T-cell (primary cell): ENCODE measurements at places on chromosomes 5 and 9.

GRCh38 chr5:134255418-134256150 lies 29.7 kb upstream of the PPP2CA start:
- no peak for DNase-seq

DNA sequence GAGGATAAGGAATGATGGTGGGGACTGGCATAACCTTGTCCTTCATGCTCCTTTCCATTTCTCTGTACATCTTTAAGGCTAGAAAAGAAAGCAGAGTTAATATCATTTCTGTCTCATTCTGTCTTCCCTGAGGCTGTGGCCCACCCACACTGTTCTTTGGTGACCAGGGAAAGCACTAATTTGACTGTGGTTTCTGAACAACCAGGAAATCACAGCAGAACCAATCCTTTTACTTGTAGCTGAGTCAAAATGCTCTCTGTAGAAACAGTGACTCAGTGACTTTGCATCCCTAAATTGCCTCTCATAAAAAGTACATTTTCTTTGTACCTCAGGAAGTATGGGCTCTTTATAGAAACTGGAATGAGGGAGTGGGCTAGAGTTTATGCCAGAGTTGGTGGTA lies 28.1 kb downstream of the IL33 start:
- no peak for DNase-seq

GRCh38 chr9:88706193-88707113 lies 171.5 kb downstream of the NXNL2 start:
- DNase-seq = no peak

GRCh38 chr9:84860249-84861115 lies 191.0 kb downstream of the NTRK2 start:
- DNase-seq = no peak

DNA sequence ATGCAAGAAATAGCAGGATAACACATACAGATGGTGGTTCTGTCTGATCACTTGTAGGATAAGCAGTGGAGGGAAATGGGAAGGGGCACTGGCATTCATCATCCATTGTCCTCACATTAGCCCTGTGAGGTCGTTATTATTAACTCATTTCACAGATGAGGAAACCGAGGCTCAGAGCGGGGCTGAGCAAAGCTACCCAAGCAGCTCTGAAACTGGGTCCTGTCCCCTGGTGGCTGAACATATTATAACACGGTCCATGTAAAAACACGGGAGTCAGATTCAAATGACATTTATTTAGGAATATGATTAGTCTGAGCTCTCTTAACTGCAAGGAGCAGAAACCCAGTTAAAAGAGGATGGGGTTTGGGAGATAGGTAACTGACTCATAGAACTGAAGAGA lies 43.1 kb downstream of the HRH2 start:
- no peak for DNase-seq

- no peak for DNase-seq
These were observed 7.7 kb downstream of the RABL6 start for GRCh38 chr9:136815422-136815782.

- no peak for DNase-seq
These were observed 6.8 kb upstream of the DIPK1B start for GRCh38 chr9:136705564-136705963.

DNA sequence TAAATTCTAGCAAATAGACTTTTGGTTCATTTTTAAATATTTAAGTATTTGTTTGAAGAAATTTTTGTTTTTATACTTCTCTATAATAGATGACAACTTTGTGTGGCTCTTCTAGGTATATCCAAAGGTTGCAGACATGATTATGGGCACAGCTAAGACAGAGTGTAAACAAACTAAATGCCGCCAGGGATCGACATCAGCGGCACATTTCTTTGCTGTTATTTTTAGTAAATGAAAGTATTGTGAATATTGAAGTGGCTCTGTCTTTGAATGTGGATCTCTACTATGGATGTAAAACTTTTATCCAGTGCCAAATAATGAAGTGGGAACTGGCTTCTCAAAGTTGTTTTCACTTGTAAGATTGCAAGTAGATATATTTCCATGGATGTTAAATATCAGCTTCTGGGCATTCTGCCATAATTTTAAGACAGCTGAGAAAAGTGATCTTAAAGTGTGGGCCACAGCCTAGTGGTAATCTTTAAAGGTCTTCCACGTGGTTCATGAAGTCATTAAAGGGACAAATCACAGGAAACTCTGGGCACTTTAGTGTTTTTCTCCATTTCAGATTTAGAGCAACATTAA lies 589.9 kb downstream of the ZNF608 start:
- DNase-seq = no peak

GRCh38 chr9:138024131-138024530 lies 146.5 kb downstream of the CACNA1B start:
- no peak for DNase-seq

- no peak for DNase-seq
These were observed 159.8 kb upstream of the PHYKPL start for GRCh38 chr5:178392386-178392785.

DNA sequence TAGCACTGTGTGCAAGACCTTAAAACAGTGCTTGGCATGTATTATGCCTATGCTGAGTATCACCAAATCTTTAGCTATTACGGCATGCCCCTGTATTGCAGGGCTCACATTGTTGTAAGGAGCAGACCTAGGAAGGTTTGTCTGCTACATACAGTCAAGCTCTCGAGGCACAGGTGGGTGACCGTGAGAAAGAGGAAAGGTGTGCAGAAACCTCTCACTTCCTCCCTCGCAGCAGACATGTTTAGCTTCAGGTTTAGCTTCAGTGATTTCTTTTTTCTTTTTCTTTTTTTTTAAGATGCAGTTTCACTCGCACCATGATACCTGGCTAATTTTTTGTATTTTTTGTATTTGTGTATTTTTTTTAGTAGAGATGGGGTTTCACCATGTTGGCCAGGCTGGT lies 275.8 kb upstream of the RIOK2 start:
- DNase-seq = no peak

- DNase-seq = no peak
These were observed 40.2 kb upstream of the EGFL7 start for GRCh38 chr9:136622538-136622948.

DNA sequence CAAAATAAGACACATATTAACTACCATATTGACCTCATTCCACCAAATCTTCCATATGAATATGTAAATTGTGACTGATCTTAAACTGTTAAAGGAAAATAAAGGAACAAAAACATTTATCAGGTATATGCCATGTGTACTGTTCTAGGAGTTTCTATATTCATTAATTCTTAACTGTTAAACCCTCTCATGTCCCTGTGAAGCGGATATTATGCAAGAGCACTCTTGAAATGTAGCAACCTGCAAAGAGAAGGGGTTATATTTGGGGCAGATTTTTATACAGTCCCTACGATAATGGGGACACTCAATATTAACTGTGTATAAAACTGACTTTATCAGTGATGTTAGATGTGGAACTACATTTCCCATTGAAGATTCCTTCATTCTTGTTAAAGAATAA lies 184.9 kb upstream of the OR13F1 start:
- DNase-seq = no peak

- DNase-seq = no peak
These were observed 603.7 kb downstream of the RAB3C start for GRCh38 chr5:59186623-59187022.

GRCh38 chr5:109691996-109692395 lies 2.3 kb downstream of the MAN2A1 start:
- no peak for DNase-seq

DNA sequence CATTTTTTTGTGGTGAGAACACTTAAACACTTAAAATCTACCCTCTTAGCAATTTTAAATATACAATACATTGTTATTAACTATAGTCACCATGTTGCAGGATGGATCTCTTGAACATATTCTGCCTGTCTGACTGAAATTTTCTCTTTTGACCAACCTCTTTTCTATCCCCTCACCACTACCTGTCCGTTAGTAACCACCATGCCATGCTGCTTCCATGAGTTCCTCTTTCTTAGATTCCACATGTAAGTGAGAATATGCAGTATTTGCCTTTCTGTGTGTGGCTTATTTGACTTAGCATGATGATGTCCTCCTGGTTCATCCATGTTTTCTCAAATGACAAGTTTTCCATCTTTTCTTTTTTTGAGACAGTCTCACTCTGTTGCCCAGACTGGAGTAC lies 48.5 kb upstream of the NAA35 start:
- DNase-seq = no peak
